Activated CD4-positive, alpha-beta memory T cell treated with anti-CD3 and anti-CD28 coated beads for 36 hours (primary cell): ENCODE measurements at places on chromosomes 4 and X. TPM values are rescaled to one million over a fixed set of nuclear protein-coding genes. Genes with fewer than 3 reads are reported as not detected.

DNA sequence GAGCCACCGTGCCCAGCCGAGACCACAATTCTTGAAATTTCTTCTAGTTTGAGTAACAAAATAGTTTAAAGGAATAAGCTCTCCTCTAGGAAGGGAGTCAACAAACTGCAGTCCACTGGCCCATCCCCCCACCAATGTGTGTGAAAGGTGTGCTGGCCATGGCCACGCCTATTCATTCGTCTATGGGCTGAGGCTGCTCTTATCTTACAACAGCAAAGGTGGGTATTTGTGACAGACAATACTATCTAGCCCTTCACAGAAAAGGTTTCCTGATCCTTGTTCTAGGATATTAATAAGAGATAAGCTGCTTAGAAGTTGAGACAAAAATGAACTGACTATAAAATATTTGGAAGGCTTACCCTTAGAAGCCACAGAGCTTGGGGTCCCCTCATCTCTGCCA, 41.2 kb downstream of the BEND2 start:
- peaks cover 2% of the 10 kb centered on the region for H3K27me3 ChIP-seq
- no peak overlapping the region for H3K4me3 ChIP-seq
- H3K27ac ChIP-seq: no peak overlapping the region
- DNase-seq: no peak
- no peaks in the 10 kb centered on the region for H3K4me1 ChIP-seq

The RNF150 gene
- total RNA-seq: not detected

- no peaks in the 10 kb centered on the region for H3K27me3 ChIP-seq
- no peak overlapping the region for H3K4me3 ChIP-seq
- H3K27ac ChIP-seq: no peak overlapping the region
- no peak for DNase-seq
- no peaks in the 10 kb centered on the region for H3K4me1 ChIP-seq
- no peaks in the 10 kb centered on the region for H3K36me3 ChIP-seq
Observed at GRCh38 chrX:116204932-116205331, 34.4 kb downstream of the AGTR2 start.

DNA sequence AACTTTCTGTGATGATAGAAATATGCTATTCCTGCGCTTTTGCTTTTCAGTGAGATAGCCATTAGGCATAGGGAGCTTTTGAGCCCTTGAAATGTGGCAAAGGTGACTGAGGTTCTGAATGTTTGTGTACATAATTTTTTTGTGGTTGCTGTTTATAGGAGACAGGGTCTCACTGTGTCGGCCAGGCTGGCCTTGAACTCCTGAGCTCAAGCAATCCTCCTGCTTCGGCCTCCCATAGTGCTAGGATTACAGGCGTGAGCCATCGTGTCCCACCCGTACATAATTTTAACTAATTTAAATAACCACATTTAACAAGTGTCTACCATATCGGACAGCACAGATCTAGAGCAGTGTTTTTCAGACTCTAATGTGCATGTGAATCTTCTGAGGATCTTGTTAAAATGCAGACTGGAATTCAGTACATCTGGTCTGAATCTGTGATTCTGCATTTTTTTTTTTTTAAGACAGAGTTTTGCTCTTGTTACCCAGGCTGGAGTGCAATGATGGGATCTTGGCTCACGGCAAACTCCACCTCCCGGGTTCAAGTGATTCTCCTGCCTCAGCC, 45.3 kb downstream of the CASP6 start:
- DNase-seq: no peak
- peaks cover 32% of the 10 kb centered on the region for H3K4me1 ChIP-seq
- no peaks in the 10 kb centered on the region for H3K27me3 ChIP-seq
- no peak overlapping the region for H3K4me3 ChIP-seq
- peaks cover 7% of the 10 kb centered on the region for H3K36me3 ChIP-seq

GRCh38 chr4:54315561-54316538, 86.8 kb downstream of the PDGFRA start:
- H3K36me3 ChIP-seq: no peaks in the 10 kb centered on the region
- no peak overlapping the region for H3K4me3 ChIP-seq
- peaks cover 7% of the 10 kb centered on the region for H3K27me3 ChIP-seq

DNA sequence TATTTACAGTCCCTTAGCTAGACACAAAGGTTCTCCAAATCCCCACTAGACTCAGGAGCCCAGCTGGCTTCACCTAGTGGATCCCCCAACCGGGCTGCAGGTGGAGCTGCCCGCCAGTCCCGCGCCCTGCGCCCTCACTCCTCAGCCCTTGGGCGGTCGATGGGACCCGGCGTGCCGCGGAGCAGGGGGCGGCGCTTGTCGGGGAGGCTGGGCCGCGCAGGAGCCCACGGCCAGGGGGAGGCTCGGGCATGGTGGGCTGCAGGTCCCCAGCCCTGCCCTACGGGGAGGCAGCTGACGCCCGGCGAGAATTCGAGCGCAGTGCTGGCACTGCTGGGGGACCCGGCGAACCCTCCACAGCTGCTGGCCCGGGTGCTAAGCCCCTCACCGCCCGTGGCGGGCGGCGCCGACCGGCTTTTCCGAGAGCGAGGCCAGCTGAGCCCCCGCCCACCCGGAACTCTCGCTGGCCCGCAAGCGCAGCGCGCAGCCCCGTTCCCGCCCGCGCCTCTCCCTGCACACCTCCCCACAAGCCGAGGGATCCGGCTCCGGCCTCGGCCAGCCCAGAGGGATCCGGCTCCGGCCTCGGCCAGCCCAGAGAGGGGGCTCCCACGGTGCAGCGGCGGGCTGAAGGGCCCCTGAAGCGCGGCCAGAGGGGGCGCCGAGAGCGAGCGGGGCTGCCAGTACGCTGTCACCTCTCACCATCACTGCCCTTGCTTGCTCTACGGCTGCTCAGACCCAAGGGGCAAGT, 39.4 kb downstream of the WFS1 start:
- no peak overlapping the region for H3K4me3 ChIP-seq
- H3K4me1 ChIP-seq: peaks cover 5% of the 10 kb centered on the region
- H3K27ac ChIP-seq: no peak overlapping the region
- DNase-seq: peak; percentile 18
- H3K27me3 ChIP-seq: peaks cover 42% of the 10 kb centered on the region

DNA sequence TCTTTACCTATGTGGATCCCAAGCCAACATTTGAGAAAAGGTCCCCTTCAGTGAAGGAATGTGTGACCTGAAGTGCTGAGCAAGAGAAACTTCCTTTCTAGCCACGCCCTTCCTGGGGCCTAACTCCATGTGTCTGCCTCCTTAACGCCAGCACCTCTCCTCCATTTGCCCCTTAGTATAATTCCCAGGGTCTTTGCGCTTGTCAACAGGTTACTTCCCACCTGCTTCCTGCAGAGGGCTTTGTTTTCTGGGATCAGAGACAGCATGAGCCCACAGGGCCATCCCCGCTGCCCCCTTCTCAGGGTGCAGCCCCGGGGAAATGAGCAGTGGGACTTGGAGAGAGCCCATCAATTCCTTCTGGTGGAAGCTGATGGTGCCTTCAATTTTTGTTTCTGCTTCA, 45.9 kb upstream of the DRD5 start:
- no peak overlapping the region for H3K4me3 ChIP-seq
- no peak for DNase-seq
- H3K27ac ChIP-seq: no peak overlapping the region
- peaks cover 4% of the 10 kb centered on the region for H3K27me3 ChIP-seq
- H3K36me3 ChIP-seq: no peaks in the 10 kb centered on the region

The CT45A3 gene
- not detected for total RNA-seq

DNA sequence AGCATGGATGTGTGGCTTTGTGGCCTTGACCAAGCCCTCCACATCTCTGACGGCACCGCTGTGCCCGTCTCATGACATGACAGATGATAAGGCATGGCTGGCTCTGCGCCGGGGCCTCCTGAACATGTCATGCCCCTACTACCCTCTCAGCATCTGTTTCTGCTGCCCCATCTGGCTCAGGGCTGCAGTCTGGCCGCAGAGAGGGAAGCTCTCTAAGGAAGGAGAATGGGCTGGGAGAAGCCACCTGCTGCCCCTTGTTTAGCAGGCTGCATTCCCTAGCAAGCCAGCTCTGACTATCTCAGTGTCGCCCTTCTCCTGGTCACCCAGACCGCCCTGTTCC, 7.2 kb downstream of the ZNF185 start:
- H3K4me3 ChIP-seq: no peak overlapping the region
- DNase-seq: no peak
- peaks cover 4% of the 10 kb centered on the region for H3K27me3 ChIP-seq
- no peaks in the 10 kb centered on the region for H3K36me3 ChIP-seq

DNA sequence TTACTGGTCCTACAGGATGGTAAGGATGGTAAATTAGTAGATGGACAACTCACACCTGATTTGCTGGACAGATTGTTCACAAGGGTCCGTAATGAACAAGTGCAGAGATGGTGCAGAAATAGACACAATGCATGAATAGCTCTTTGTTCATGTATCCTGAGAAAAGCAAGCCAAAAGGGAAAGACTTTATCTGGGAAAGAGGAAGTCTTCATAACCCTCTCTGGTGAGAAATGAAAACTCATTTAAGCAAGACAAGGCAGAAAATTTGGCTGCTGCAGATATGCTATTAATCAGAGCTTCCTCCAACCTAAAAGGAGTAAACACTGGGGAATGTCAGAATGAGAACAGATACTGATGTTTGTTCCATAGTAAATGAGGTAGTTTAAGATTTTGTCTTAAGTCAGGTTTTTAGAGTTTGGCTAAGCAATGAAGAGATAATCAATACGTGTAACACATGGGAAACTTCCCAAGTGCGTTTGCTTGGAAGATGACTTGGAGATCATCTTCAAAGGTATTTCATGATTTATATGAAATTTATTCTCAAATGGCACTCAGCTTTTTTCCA, 152.4 kb upstream of the BMPR1B start:
- DNase-seq: no peak
- no peaks in the 10 kb centered on the region for H3K36me3 ChIP-seq
- H3K27me3 ChIP-seq: no peaks in the 10 kb centered on the region
- no peak overlapping the region for H3K27ac ChIP-seq
- peaks cover 4% of the 10 kb centered on the region for H3K4me1 ChIP-seq

- DNase-seq: no peak
- H3K27ac ChIP-seq: no peak overlapping the region
- no peak overlapping the region for H3K4me3 ChIP-seq
- peaks cover 20% of the 10 kb centered on the region for H3K4me1 ChIP-seq
Observed at GRCh38 chr4:159142681-159143384, 40.0 kb downstream of the RAPGEF2 start.

- peaks cover 7% of the 10 kb centered on the region for H3K36me3 ChIP-seq
- H3K27me3 ChIP-seq: no peaks in the 10 kb centered on the region
- no peak for DNase-seq
- no peak overlapping the region for H3K27ac ChIP-seq
Observed at GRCh38 chr4:37948542-37948941, 11.7 kb upstream of the PTTG2 start.

The SPANXA2 gene
- not detected for total RNA-seq

GRCh38 chrX:41481264-41482109, 34.3 kb downstream of the NYX start:
- no peaks in the 10 kb centered on the region for H3K27me3 ChIP-seq
- peaks cover 3% of the 10 kb centered on the region for H3K4me1 ChIP-seq
- no peak overlapping the region for H3K4me3 ChIP-seq
- H3K27ac ChIP-seq: no peak overlapping the region

DNA sequence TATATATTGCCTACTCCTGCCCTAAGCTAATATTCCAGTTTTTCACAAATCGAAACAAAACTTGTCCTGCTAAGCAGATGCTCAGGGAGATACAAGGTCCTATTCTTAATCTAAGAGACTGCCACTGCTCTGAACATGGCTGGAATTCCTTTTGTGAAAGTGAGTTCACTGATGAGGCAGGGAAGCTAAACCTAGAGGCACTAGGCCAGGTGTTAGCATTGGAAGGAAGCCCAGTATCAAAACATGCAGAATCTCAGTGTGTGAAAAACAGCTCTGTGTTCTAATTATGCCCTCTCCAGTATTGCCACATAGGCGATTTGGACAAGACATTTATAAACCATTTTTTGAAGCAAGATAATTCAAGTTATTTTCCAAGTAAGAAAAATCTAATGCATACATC, 47.6 kb downstream of the ABCG2 start:
- DNase-seq: no peak
- no peak overlapping the region for H3K4me3 ChIP-seq
- H3K27ac ChIP-seq: no peak overlapping the region
- H3K36me3 ChIP-seq: no peaks in the 10 kb centered on the region
- H3K27me3 ChIP-seq: no peaks in the 10 kb centered on the region
- H3K4me1 ChIP-seq: peaks cover 2% of the 10 kb centered on the region
